ENCODE measurements at places on chromosomes 2 and 18.

DNA sequence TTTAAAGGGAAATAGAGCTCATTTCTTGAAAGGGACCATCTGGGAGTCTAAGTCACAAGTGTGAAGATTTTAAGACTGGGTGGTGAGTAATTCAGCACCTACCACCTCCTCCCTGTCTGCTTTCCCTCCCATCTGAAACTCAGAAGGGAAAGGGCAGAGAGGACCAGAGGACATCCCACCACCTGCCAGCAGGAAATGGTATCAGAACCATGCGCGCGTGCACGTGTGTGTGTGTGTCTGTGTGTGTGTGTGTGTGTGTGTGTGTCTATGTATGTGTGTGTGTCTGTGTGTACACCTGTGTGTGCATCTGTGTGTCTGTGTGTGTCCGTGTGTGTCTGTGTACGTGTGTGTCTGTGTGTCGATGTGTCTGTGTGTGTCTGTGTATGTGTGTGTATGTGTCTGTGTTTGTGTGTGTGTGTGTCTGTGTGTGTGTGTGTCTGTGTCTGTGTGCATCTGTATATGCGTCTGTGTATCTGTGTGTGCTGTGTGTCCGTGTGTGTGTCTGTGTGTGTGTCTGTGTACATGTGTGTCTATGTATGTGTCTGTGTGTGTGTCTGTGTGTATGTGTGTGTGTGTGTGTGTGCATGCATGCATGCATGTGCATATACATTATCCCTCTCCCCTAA lies 76.8 kb downstream of the ZFP36L2 start:
- DNase-seq = no peak

DNA sequence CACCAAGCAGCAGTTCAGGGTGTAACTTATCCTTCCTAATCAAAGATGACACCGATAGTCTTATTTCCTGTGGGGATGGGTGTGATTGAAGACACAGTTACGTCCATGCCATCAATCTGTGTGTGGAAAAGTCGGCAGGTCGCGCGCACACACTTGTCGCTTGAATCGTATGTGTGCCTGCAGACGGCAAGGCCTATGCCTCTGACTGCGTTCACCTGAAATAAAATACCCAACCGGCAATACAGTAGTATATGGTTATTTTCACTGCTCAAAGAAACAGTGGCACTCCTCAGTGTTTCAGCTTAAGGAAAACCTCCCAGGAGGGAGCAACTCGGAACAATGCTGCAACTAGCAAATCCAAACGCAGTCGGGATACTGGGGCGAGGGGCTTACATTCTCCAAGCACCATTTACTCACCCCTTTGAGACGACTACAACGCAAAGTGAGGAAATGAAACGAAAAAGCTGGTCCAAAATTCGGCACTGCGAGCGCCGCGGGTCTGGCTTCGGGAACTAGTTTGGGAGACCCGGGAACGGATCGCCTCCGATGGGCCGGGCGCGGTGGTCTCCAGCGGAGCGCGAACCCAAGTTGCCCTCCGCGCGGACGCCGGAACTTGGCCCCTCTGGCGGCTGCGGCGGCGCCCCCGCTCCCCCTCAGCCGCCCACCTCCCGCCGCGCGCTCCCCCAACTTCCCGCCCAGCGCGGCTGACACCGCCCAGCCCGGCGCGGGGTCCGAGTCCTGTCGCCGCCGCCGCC lies 675 bp downstream of the PRKD3 start:
- DNase-seq = peak; percentile 24

GRCh38 chr2:75602724-75603342 lies 42.1 kb upstream of the EVA1A start:
- DNase-seq = no peak

DNA sequence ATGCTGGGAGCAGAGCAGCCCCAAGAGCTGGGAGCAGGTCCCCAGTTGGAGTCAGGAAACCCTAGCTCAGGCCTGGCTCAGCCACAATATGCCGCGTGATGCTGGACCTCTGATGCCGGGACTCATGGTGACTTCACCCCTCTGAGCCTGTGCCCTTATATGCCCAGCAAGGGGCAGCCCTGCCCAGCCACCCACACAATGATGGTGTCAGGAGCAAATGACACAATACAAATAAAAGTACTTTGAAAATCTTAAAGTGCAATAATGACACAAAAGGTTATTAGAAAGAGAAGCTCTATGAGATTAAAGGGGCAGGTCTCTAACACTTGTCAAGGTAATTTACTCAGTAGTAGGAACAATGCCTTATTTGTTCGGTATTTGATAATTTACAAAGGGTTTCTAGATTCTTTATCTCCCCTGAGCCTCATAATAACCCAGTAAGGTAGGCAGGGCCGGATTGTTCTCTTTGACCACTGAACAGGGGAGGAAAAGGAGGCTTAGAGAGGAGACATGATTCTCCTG lies 18.3 kb upstream of the KIF3C start:
- no peak for DNase-seq

GRCh38 chr18:70523035-70523791 lies 234.4 kb downstream of the SOCS6 start:
- no peak for DNase-seq

DNA sequence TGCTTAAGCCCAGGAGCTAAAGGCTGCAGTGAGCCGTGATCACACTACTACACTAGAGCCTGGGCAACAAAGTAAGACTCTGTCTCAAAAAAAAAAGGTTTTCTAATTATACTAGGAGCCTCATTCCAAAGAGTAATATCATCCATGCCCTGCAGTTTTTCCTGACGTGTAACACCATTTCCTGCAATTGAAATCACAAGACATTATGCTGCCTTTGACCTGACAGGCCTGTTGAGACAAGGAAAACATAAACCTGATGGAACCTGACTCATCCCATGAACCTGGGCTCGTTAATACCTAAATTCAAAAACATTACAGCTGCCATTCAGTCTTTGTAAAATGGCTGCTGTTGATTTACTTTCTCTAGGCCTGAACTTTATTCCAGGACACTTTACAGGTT lies 58.7 kb upstream of the PEX13 start:
- DNase-seq = no peak

- DNase-seq = no peak
These were observed 162.6 kb upstream of the SLC39A10 start for GRCh38 chr2:195494451-195494850.

DNA sequence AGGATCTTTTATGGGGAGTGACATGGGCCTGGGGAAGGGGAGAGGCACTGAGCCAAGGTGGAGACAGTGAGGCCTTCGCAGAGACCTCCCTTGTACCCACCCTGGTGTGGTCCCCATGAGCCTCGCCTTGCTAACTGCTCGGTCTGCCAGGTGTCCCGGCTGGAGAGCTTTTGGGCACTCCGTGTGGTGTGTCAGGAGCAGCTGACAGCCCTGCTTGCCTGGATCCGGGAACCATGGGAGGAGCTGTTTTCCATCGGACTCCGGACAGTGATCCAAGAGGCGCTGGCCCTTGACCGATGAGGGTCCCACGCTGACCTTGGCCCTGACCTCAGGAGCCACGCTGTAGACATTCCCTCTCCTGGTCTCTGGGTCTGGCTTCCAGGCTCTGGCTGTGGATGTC lies 11.5 kb upstream of the SLC4A3 start:
- no peak for DNase-seq

DNA sequence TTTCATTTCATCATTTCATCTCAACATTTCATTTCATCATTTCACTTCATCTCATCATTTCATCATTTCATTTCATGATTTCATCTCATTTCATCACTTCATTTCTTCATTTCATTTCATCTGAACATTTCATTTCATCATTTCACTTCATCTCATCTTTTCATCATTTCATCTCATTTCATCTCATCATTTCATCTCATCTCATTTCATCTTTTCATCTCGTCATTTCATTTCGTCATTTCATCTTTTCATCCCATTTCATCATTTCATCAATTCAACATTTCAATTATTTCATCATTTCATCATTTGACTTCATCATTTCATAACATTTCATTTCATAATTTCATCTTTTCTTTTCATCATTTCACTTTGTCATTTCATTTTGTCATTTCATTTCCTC lies 128.4 kb downstream of the ANKRD30BL start:
- DNase-seq = no peak

GRCh38 chr2:207450186-207450585 lies 79.6 kb upstream of the CREB1 start:
- no peak for DNase-seq

DNA sequence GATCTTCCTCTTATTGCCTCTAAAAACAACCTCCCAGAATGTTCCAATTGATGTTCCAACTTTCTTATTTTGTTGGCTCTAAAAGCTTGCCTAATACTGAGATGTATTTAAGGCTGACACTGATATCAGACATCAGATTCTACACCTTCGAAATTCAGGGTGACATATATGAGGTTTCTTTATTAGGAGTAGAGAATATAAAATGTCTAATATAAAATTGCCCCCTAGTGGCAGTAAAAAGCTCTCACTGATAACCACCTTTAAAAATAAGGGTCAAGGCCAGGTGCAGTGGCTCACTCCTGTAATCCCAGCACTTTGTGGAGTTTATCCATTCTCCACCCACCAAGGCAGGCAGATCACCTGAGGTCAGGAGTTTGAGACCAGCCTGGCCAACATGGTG lies 789.7 kb upstream of the SLC39A10 start:
- no peak for DNase-seq

DNA sequence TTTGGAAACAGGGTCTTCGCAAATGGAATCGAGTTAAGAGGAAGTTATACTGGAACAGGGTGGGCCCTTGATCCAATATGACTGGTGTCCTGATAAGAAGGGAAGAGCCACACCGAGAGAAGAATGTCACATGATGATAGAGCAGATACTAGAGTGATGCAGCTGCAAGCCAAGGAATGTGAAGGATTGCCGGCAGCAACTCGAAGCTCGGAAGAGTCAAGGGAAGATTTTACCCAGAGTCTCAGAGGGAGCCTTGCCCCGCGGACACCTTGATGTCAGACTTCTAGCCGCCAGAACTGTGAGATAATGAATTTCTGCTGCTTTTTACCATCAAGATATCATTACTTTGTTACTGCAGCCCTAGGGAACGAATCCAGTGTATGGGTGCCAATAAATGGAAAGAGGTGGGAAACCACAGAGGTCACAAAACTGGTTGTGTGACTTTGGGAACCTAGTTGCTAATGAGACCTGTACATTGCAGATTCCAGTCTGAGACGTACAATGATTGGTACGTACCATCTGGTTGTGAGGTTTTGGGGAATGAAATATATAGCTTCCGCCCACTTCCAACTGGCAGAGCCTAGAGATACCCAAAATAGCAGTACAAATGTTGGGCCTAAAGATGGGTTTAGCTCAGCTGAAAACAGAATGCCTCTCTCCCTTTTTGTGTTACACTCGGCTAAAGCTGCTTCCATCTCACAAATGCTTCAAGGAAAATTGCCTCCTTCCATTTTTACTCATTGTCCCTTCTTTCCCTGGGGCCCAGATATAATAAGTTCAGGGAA lies 28.6 kb upstream of the VWA3B start:
- no peak for DNase-seq

GRCh38 chr2:186531257-186531775 lies 45.3 kb downstream of the ZC3H15 start:
- DNase-seq = no peak

DNA sequence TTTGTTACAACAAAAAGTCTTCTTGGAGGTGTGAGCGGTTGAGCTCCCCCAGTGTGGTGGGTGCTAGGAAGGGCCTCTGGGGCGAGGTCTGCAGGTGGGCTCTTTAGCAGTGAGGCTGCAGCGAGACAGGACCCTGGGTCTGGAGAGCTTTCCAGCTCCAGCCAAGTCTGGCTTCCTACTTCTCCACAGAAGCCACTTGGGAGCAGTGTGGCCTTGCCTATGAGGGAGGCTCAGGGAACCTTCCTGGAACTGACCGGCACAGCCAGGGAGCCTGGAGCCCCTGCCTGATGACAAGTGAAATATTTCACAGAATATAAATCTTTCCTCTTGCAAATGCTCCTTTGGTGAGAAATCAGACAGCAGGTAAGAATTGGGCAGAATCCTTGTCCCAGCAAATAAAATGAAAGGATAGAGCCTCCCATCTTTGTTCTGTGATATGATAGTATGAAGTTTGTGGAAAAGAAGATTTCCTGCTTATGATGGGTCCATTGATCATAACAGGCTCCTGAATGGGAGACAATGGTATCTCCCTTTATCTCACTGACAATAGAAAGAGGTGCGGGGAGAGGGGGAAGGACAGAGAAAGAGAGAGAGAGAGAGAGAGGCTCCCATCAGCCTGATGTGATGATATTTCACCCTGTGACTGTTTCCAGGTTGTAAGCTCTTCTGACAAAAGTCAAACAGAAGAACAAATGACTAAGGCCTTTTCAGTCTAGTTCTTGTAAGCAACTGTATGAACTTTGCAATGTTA lies 289.8 kb upstream of the SPRED2 start:
- DNase-seq = no peak

GRCh38 chr2:51472783-51473182 lies 440.9 kb upstream of the NRXN1 start:
- DNase-seq = no peak

- DNase-seq = peak; percentile 44
These were observed 129.0 kb downstream of the NCK2 start for GRCh38 chr2:105873721-105874120.

GRCh38 chr2:182391443-182391842 lies 35.4 kb downstream of the PDE1A start:
- no peak for DNase-seq

- DNase-seq = no peak
These were observed 1301.4 kb upstream of the PIK3C3 start for GRCh38 chr18:40653682-40654081.

GRCh38 chr2:9318461-9319337 lies 104.6 kb downstream of the ITGB1BP1 start:
- no peak for DNase-seq

DNA sequence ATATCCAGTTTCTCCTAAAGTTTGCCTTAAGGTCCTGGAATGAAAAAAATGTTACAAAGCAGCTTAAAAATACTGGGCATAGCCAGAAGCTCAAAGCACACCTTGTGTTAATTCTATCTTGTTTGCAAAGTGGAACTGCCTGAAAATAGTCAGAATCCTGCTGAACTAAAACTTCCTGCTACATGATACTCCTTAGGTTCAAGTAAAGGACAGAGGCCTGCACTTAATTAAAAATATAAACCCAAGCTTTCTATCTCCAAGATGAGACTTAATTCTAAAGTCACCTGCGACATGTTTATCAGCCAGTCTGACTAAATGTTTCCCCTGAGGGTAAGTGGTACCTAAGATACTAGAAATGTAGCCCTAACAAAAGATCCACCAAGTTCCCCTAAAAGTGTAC lies 103.4 kb downstream of the CHST9 start:
- DNase-seq = no peak

GRCh38 chr2:203016716-203017115 lies 2.0 kb downstream of the NBEAL1 start:
- no peak for DNase-seq

DNA sequence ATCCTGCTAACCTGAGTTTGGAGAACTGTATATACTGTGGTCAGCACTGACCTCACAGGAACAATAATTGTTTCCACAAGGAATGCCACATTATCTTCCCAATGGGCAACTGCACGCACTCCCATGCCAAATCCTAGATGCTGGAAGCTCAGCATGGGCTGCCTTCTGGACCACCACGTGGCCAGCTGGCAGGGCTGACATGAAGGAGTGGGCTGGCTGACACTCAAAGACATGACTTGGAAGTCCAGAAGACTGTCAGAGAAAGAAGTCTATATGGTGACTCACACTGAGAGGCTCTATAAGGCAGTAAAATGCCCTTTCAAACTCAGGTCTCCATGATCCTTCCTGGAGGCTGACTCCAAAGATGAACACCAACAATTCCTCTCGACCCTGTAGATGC lies 98.4 kb upstream of the RNF152 start:
- no peak for DNase-seq
